Brain pericyte (primary cell): ENCODE measurements at places on chromosomes 2 and 18.

- DNase-seq, result no peak
These were observed 7.0 kb downstream of the MYT1L start for GRCh38 chr2:2324119-2324518.

DNA sequence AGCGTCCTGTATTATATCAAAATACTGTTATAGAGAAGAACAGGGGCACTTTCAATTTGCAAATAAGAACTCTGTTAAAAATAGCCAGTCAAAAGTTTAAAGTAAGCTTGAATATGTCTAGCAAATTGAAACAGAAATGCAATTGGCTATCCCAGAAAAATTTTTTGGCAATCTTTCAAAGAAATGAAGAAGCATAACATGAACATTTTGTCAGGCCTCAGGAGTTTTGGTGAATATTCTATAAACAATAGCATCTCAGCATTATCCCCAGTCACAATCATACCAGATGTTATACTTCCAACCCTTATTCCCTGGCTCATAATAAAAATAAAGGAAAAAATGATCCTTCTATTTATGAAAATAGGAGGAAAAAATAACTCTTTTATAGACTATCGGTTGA, 252.4 kb downstream of the GRB14 start:
- DNase-seq, result no peak

DNA sequence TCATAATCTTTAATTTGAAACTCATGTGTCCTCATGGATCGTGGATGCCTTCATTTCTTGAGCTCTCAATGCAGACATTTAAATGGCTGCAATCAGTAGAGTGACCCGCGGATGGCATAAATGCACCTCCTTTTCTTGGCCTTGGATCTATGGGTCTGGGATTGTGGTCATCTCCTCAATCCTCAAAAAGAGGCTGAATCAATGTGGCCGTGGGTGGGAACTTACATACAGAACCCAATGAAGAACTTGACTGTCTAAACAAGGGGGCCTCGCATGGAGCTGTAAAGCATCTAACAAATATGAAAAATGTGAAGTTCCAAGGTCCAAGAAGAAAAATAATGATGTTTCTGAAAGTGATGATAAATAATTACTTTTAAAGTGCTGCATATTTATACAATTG, 2.9 kb downstream of the HOXD13 start:
- no peak for DNase-seq

DNA sequence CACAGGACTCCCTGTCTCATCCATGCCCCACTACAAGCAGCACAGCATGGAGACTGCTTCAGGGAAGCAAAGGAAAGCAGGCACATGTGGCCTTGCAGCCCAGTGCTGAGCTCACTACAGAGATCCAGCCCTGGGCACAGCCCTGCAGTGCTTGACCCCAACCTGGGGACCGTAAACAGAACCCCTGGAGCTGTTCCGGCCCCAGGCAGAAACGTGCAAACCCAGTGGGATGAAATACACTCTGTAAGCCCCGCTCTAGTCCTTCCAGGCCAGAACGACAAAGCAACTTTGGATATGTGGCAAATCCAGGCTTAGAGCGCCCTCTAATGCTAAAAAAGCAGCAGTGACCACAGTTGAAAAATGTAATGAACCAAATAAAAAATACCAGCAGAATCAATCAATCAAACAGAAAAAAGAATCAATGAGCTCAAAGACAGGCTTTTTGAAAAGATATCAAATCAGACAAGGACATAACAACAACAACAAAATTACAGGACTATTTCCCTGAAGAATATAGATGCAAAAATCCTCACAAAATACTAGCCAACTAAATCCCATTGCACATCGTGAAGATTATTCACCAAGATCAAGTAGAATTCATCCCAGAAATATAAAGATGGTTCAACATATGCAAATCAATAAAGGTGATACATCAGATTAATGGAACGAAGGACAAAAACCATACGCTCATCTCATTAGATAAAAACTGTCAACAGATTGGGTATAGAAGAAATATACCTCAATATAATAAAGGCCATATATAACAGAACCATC, 45.6 kb downstream of the ZNF519 start:
- no peak for DNase-seq

- no peak for DNase-seq
These were observed 10.7 kb downstream of the C2orf74 start for GRCh38 chr2:61172671-61173070.

- DNase-seq, result no peak
These were observed 82.3 kb upstream of the RND3 start for GRCh38 chr2:150569761-150570160.

DNA sequence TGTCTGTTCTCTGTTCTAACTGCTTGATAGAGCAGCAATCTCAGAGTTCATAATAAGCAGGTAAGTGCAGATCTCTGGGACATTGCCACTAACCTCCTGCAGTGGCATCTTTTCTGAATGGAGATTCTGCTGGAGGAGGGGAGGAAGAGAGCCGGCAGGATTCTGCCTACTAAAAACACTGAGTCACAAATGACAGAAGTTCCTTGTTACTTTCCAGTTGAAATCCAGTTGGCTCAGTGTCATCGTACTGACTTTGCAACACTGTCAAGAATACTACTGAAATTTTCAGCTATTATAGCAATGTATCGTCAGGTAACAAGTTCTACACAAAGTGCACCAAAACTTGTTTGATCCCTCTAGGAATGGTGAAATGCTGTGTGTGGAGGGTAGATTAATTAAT, 79.6 kb upstream of the ST6GAL2 start:
- DNase-seq, result no peak

- no peak for DNase-seq
These were observed 55.0 kb downstream of the KCNG2 start for GRCh38 chr18:79852561-79853302.

DNA sequence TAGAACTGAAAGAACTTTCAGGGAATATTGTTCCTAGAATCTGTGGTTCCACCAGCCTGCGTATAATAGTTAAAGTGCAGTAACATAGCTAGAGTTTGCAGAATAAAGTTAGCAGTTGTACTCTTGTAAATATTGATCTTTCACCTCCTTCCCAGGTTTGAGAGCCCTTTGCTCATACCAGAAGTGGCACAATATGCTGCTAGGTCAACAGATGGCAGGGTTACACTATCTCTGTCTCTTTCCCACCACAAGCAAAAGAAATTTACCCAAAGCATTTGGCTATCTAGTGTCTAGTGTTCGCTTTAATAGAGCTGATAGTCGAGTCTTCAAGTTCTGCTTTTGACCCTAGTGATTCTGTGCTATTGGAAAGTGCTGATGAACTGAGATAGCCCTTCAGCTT, 119.0 kb upstream of the KLHL14 start:
- DNase-seq, result no peak

- no peak for DNase-seq
These were observed 1028.4 kb upstream of the PIK3C3 start for GRCh38 chr18:40926679-40927078.

- DNase-seq, result no peak
These were observed 358 bp downstream of the USP37 start for GRCh38 chr2:218567797-218568189.

- DNase-seq, result no peak
These were observed 85.0 kb downstream of the IKZF2 start for GRCh38 chr2:213066443-213066743.

DNA sequence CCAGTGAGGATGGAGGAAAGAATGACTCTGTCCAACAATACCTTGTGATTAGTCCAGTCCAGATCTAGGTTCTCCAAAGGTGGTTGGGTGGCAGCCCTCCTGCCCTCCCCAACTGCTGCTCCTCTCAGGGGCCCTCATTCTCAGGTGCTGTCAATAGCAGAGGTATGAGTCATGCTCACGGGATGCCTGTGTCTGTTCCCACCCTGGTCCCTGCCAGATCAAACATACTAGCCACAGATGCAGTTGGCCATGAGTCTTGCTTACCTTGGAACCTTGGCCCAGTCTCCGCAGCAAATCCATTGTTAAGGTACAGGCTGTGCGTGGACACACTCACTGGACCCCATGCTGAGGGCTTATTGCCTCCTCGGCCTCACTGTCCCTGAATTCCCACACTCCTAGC, 24.9 kb upstream of the RPIA start:
- no peak for DNase-seq

GRCh38 chr2:236173036-236173728, 5.0 kb upstream of the GBX2 start:
- DNase-seq, result no peak

DNA sequence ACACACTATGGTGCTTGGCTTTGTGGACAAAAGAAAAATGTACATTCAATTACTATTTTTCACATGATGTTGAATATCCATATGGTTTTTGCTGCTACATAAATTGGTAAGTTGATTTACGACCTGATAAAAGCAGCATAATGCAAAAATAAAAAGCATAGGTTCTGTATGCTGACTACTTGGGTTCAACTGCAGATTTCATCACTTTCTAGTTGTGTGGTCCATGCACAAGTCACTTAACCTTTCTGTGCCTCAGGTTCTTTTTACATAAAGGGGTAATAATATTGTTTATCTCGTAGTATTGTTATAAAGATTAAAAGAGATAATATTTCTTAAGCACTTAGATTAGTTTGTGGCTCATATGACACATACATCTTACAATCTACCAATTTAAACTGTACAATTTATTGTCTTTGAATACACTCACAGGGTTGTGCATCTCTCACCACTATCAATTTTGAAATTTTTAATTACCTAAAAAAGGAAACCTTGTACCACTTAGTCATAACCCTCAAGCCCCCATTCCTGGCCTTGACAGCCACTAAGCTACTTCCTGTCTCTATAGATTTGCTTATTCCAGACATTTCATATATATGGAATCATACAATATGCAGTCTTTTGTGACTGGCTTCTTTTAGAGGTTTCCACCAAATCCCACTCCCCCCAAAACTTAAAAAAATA, 1443.9 kb downstream of the SUCLG1 start:
- DNase-seq, result no peak

DNA sequence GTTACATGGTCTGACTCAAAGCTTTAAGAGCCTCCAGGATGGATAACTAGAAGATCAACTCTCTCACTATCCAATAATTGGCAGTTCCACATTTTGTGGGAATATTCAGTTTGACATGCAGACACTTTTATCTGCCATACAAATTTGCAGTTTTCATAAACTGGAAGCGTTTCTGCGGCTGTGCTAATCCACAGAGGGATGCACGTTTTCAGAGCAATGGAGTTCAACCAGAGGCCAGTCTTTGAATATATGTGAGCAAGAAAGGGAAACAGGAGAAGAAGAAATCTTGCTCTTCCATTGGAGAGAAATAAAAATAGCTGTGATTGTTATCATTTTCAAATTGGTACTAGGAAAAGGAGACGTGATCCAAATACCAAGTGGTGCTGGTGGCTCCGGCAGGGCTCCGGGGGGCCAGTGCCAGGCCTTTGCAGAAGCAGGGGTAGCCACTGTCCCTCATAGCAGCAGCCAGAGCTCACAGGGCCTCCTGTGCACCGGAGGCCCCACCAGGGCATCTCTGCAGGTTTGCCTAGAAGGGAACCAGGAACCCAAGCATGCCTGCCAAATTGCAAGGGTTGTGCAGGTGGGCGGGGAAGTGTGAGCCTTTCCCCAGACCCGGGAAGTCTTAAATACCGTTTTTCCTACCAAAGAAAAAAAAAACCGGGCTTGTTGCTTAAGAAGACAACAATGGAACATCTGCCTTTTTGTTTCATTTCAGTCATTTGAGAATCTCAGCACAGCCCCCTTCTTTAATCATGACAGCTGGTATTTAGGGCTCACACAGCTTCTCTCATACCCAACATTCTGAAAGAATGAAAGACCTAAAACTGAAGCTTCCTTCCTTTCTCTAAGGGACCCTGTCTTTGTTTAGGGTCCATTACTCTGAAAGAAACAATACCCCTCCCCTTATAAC, 791.1 kb upstream of the SOX11 start:
- DNase-seq, result no peak

GRCh38 chr2:209086761-209087160, 337.1 kb upstream of the MAP2 start:
- no peak for DNase-seq

- DNase-seq, result no peak
These were observed 145.0 kb downstream of the ZNF407 start for GRCh38 chr18:74742573-74743243.

DNA sequence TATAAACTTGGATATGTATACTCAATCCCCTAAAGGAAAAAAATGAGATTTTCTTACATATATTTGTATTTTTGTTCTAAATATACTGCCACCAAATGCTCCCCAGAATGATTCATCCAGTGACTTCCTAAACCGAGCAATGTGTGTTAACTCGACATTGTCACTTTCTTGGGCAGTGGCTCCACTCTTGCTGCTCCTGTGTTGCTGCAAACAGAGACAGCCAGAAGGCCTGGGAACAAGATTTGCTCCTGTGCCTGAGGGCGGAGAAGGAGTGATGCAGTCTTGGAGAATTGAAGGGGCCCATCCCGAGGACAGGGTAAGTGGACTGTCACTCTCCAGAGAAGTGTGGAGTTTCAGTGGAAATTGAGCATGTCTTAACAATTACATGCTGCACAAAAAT, 32.7 kb downstream of the DSG4 start:
- DNase-seq, result no peak

DNA sequence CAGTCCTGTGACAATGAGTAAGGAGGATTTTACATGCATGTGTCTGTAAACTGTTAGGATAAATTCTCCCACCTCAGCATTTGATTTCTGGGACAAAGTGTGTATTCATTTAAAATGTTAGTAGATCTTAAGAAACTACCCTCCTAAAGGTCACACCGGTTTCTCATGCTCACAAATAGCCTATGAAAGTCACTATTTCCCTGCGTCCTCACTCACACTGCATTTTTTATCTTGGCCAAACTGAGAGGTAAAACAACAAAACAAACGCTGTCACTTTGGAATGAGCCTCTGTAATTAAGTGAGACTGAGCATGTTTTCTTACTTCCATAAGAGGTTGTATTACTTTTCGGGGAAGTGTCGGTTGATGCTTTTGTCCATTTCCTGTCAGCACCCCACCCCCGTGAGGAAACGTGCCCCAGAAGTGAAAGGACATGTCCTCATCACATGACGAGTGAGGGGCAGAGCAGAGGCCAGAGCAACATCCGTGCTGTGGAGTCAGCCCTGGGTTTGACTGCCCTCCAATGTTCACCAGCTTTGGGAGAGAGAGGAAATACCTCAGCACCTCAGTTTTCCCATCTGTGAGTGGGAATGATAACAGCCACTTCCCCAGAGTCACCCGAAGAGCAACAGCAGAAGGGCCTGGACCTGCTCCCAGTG, 3.1 kb downstream of the GYPC start:
- DNase-seq, result no peak
